Activated CD4-positive, CD25-positive, alpha-beta regulatory T cell treated with anti-CD3 and anti-CD28 coated beads, Interleukin-2, amount 50 U/mL, for 72 hours (primary cell): ENCODE measurements at places on chromosomes 1 and 21.

- no peak for DNase-seq
Observed at GRCh38 chr1:114262337-114262736, 108.7 kb upstream of the SYT6 start.

DNA sequence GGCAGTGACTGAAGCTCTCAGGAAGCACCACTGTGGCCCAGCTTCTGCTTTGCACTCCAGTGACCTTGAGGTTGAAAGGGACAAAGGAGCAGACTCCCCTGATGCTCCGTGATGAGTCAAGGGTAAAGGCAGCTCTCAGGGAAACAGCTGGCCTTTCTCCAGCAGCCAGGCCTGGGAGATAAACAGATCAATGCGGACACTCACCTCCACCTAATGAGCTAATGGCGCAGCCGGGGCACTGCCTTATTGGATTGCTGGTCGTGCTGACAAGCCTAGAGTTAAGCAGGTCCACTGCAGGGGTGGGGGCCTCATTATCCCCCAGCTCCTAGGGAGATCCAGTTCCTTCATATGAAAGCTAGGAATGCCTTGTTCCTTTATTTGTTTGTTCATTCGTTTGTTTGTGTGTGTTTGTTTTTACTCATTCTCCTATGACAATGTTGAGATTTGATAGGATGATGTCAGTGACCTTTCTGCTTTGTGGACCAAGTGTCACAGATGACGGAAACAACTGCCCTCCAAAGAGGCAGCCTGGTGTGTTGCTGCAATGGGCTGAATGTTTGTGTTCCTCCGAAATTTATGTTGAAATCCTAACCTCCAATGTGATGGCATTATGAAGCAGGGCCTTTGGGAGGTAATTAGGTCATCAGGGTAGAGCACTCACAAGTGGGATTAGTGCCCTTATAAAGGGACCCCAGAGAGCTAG lies 141.4 kb upstream of the BEND5 start:
- DNase-seq: no peak

DNA sequence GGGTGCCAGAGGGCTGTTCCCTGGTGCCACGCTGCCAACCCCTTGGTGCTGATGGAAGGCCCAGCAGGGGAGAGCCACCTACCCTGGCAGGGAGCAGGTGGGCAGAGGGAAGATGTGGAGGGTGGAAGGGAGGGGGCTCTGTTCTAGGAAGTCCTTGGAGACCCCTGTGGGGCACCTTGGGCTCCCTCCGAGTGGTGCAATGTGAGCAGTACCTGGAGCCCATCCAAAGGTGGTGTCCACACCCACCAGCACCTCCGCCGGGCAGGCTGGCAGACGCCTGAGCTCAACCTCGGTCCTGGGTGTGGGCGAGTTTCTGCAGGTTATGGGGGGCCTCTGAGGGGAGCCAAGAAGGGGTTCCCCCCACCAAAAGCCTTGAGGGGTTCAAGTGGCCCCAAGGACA lies 11.3 kb upstream of the DNMT3L start:
- no peak for DNase-seq

GRCh38 chr1:107551456-107551855 lies 410.6 kb downstream of the NTNG1 start:
- no peak for DNase-seq

- no peak for DNase-seq
Observed at GRCh38 chr21:34335316-34335715, 28.5 kb upstream of the KCNE2 start.

DNA sequence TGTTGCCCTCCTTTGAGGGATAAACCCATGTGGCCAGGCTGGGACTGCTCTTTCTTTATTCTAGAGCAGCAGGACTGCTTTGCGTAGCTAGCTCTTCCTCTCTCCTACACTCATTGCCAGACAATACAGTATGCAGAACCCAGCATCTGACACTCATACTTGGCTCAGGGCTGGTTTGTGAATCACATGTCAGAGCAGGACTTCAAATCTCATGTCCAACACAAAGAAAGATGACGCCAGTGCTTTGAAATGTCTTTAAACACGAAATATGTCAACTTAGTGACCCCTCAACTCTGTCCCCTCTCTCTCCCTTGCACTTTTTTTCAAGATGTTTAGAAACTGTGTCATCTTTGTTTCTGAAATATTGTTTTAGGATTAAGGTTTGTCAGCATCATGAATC lies 135.0 kb downstream of the TGFB2 start:
- DNase-seq: no peak

DNA sequence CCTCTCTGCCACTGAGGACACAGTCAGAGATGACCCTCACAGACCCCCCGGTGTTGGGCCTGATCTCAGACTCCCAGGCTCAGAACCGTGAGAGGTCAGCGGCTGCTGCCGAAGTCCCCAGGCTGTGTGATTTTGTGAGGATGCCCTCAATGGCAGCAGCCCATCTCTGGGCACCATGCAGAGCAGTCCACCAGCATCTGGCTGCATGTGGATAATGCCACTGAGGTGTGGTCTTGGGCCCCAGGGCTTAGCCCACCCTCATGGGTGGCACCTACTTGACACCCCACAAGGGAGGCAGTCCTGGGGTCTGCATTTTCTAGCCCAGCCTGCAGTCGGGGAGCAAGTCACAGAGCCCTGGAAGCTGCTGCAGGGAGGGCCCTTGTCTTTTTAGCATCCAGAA lies 5.5 kb upstream of the ACTRT2 start:
- no peak for DNase-seq

DNA sequence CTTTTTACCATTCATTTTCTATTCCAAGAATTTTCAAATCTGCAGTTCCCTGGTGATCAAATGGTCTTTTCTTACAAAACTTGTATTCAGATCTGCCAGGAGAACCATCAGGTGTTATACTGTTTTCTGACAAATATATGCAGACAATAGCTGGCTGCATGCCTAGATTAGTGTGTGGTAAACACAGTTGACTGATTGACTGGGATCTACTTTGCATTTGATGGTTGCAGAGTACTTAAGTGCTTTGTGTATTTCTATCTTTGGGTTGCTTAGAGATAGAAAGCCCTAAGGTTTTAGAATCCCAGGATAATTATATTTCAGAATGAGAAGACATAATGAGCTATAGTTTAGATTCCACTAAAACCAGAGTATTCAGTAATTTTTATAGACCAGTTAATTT lies 102.0 kb upstream of the CHODL start:
- DNase-seq: no peak

- no peak for DNase-seq
Observed at GRCh38 chr1:227733751-227734545, 1.2 kb downstream of the JMJD4 start.

GRCh38 chr1:93374334-93375106 lies 28.8 kb downstream of the DR1 start:
- no peak for DNase-seq

- DNase-seq: no peak
Observed at GRCh38 chr1:43061757-43062156, 103.1 kb upstream of the SLC2A1 start.

DNA sequence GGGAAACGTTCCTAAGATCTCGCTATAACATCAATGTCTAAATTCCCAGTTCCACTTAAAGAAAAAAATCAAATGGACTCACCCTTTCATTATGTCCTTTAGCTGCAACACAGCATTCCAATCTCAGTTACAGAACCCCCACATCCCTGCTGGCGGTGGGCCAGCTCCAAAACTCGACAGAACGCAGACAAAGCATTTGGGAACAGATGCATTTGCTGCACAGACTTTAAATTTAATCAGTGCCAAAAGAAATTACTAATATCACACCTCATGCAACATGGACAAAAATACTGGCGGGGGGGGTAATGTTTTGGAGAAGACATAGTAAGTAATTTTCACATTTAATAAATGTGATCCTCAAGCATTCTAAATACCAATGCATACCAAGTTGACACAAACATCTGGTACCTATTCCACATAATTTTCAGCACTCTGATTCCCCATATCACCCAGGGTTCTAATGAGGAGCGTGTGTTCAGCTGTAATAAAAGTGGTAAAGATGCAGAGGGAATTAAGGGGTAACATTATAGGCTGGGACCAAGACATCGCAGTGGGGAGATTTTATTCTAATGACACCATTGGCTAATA lies 79.7 kb downstream of the TGFBR3 start:
- no peak for DNase-seq

- no peak for DNase-seq
Observed at GRCh38 chr1:239896569-239896968, 195.1 kb upstream of the FMN2 start.

GRCh38 chr1:204461331-204462228 lies 33.0 kb downstream of the PIK3C2B start:
- no peak for DNase-seq

- no peak for DNase-seq
Observed at GRCh38 chr1:34406833-34407539, 230.3 kb downstream of the C1orf94 start.

GRCh38 chr1:109652402-109652801 lies 3.5 kb upstream of the GSTM4 start:
- no peak for DNase-seq

DNA sequence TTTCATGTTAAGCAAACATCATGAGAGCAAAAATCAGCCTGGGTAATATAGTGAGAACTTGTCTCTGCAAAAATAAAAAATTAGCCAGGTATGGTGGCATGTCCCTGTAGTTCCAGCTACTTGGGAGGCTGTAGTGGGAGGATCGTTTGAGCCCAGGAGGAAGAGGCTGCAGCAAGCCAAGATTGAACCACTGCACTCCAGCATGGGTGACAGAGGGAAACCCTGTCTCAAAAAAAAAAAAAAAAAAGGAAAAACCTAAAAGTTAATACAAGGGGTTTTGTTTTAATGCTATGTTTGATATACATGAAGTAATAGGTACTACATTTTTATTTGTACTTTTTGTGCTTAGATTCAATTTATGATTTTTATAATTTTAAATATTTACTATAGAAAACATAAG lies 27.1 kb upstream of the SLC35A3 start:
- DNase-seq: no peak

DNA sequence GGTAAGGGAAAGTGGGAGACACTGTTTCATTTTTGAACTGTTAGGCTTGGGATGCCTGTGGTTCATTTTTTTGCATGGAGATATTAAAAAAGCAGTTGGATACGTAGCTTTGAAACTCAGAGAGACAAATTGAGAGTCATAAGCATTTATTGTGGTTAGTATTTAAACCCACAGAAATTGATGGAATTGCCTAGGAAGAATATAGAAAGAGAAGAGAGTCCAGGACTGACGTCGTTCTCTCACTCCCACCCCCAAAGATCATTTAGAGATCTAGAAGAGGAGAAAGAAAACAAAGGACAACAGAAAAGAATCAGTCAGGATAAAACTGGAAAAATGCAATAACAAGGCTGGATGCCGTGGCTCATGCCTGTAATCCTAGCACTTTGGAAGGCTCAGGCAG lies 73.2 kb upstream of the BMP8A start:
- DNase-seq: no peak

- DNase-seq: no peak
Observed at GRCh38 chr1:27527223-27527889, 37.4 kb upstream of the WASF2 start.

GRCh38 chr1:50915621-50916020 lies 44.4 kb downstream of the FAF1 start:
- DNase-seq: no peak

- no peak for DNase-seq
Observed at GRCh38 chr1:119799599-119800177, 11.6 kb downstream of the REG4 start.

DNA sequence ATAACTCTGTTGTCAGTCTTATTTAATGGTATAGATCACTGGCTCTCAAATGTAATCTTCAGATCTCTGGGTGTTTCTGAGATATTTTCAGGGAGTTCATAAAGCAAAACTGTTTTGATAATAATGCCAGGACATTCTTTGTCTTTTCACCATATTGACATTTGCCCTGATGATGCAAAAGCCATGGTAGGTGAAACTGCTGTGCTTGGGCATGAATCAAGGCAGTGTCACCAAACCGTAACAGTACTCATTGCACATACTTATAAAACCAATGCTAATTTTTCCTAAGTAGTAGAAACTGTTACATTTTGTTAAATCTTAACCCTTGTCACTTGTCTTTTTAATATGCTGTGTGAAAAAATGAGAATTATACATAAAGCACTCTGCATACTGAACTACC lies 76.0 kb downstream of the RPS6KC1 start:
- no peak for DNase-seq

DNA sequence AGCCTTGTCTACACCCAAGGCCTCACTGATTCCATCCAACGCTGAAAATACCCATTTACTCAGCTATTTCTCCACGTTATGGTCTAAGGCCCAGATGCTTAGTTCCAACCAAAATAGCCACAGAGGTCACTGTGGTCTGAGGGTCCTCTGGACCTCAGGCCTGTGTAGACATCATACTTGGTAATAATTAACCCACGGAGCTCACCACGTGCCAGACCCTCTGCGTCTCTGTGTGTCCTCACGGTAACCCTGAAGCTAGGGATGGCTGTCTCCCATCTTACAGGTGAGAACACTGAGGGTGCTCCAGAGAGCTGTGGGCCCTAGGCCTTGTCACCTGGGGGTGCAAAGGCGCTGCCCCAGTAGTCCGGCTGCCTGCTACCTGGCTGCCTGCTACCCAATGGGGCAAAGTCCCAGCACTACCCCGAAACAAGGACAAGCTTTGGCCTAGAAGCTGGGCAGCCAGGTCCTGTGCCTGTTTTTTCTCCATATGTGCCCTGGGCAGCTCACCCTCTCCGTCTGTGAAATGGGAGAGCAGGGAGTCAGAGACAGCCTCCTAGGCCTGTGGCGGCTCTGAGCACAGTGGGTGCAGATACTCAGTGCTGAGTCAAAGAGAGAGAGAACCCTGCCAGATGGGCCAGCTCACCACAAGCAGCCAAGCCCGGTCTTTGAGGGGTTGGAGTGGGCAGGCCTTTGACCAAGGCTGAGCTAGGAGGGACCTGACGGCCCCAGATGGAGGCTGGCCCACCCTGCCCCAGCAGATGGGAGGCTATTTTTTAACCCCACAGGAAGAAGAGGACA lies 17.0 kb upstream of the RUNX3 start:
- no peak for DNase-seq

GRCh38 chr1:172679000-172679772 lies 20.3 kb downstream of the FASLG start:
- DNase-seq: no peak
